ENCODE measurements at places on chromosomes 3 and 15.

DNA sequence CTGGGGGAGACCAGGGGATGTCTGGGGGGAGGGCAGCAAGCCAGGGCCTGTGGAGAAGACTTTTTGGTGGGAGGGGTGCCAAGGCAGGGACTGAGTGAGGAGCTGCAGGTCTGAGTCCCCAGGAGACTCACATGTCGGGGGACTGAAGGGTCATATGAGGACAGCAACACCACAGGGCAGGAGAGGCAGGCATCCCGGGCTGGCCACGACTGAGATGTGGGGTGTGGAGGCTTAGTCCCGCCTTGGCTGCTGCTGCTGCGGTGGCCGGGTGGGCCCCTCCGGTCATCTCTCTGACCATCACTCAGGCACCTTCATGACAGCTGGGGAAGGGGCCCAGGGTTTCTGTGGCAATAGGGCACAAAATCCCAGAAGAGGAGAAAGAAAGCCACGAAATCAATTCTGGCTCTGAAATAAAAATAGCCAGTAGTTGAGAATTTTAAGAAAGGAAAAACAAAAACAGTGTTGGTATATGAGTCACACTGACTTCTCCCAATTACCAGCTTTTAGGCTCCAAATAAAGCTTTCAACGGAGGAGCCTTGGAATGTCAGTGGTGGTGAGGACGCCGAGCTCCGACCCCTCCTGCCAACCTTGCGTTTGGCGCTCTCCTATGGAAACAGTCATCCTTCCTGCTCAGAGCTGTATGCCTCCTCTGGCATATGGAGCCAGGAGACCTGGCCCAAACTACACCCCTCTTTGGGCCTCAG, 52.9 kb upstream of the ITGA11 start:
- DNase-seq, result no peak

DNA sequence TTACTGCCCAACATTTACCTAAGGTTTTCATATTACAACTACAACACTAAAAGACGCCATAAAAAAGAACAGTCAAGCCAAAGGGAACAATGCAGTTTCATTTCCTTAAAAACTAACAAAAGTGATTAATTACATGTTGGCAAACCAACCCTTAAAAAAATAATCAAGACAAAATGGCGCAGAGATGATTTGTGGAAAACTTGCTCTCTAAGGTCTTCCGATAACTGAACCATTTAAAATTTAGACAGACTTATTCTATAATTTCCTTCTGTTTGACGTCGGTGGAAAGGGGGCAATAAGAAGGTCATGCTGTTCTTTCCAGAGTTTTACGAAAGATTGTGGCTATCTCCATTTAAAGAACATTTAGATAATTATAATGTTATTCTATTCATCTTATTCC, 87.6 kb downstream of the RYK start:
- DNase-seq, result no peak

DNA sequence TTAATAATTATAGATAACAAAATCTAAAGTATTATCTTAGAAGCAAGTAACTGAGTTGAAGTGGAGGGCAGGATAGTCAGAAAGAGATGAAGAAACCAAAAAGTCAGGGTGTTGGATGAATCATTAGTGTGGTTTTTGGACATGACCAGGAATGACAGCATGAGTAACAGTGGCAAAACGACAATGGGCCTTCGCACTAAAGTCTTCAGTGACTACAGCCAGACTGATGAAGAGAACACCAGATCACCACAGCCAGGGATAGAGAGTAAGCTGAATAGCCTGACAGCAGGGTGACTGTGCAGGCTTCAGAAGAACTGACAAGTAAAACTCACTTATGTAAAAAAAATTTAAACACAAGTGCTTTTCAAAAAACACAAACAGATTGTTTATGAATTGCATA, 96.0 kb upstream of the MELTF start:
- no peak for DNase-seq

DNA sequence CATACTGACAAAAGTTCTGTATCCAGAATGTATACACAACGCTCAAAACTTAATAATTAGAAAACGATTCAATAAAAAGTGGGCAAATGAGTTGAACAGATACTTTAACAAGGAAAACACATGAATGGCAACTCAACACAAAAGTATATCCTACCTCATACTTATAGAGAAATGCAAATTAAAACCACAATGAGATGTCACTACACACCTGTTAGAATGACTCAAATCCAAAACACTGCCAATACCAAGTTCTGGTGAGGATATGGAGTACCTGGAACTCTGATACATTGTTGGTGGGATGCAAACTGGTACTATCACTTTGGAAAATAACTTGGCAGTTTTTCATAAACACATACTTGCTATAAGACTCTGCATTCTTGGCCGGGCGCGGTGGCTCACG, 42.1 kb downstream of the PRTG start:
- DNase-seq, result no peak

DNA sequence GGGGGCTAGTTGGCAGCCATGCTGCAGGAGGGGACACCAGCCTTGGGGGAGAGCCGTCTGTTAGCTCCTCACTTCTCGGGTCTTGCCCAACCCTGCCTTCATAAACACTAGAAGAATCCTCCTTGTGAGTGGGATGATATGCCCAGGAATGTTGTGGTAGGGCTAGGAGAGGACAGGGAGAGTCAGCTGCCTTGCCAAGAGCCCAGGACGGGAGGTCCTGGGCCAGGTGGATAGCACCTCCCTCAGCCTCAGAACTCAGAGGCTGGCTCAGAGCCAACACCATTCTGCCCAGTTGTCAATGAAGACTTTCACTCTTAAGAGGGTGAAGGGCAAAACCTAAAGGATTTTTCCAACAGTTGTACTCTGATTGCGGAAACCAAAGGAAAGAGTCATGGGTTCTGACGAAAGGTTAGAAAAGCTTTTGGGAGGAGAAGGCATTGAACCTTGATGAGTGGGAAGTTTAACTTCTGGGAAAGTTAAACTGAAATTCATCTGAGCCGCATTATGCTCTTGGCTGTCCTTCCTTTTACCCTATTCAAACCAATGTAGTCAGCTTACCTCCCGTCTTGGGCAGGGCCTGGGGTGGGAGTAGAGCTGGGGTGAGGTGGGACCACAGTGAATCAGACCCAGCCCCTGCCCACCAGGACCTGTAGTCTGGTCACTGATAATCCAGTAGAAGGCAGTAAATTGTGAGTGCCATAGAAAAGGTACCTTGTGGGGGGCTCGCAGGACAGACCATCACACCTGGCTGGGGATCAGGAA, 81.9 kb downstream of the FAM43A start:
- DNase-seq, result no peak

GRCh38 chr3:25046911-25047771, 380.9 kb upstream of the RARB start:
- DNase-seq, result no peak

GRCh38 chr3:115859002-115859807, 235.9 kb downstream of the GAP43 start:
- no peak for DNase-seq

- DNase-seq, result no peak
These were observed 77.1 kb downstream of the SEMA6D start for GRCh38 chr15:47794252-47794914.

- no peak for DNase-seq
These were observed 10.9 kb upstream of the ITGA11 start for GRCh38 chr15:68442903-68443302.

GRCh38 chr15:70470556-70471191, 292.7 kb downstream of the UACA start:
- no peak for DNase-seq

- DNase-seq, result no peak
These were observed 33.4 kb upstream of the ZNF609 start for GRCh38 chr15:64426845-64427465.

DNA sequence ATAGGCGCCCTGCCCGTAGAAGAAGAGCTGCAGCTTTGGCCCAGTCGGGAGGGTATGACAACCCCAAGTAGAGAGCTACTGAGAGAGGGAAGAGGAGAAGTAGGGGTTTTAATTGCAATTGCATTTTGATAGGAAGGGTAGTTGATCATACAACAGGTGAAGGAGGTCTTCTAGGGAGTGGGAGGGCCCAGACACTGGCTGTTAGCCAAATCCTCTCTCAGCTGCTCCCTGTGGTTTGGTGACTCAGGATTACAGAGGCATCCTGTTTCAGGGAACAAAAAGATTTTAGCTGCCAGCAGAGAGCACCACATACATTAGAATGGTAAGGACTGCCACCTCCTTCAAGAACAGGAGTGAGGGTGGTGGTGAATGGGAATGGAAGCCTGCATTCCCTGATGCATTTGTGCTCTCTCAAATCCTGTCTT, 408.9 kb upstream of the THBS1 start:
- DNase-seq, result peak; percentile 76

DNA sequence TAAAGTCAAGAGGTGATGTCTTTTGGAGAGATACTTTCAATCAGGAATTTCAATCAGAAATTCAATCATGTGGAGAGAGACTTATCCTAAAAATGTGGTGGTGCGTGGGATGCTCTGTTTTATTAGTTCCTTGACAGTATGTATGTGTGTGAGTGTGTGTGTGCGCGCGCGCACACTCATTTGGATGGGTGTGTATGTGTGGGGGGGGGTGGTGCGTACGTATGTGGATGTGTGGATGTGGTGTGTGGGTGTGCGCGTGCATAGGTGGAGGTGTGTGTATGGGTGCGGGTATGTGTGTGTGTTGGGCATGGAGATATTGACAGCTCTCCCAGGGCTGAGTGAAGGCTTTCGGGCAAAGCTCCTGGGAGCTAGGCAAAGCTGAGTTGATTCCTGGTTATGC, 2.4 kb downstream of the ADIPOQ start:
- no peak for DNase-seq

- no peak for DNase-seq
These were observed 26.3 kb downstream of the SPTSSB start for GRCh38 chr3:161345023-161345422.

GRCh38 chr15:22813844-22814243, 24.6 kb upstream of the NIPA2 start:
- DNase-seq, result no peak

GRCh38 chr3:160797356-160797755, 41.3 kb downstream of the PPM1L start:
- DNase-seq, result no peak

DNA sequence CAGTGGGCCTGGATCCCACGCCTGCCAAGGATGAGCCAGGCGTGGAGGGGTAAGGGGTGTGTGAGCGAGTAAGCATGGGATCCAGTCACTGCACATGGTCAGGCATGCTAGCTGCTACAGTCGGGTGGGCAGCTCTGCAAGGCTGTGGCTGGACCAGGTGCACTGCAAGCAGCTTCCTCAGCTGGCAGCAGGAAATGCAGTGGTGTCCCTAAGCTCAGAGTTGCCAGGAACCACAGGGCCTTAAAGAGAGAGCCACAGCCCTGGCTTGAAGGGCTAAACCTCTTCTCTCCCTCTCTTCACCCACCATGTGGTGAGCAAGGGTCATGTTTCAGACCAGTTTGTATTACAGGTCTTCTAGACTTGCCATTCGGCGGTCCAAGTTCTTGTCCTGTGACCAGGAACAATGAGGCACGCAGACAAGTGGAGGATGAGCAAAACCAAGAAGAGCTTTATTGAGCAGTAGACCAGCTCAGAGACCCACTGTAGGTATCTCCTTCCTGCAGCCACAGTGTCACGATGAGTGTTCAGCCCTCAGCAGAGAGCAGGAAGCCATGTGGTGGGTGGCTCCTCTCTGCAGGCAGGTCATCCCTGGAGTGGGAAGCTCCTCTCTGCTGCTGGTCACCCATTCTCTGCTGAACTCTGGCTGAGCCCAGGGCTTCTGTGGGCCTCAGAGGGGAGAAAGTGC, 511.9 kb downstream of the PYDC2 start:
- no peak for DNase-seq

- no peak for DNase-seq
These were observed 2.7 kb downstream of the CERS3 start for GRCh38 chr15:100526027-100526481.

GRCh38 chr3:152662157-152662556, 172.8 kb upstream of the P2RY1 start:
- no peak for DNase-seq

DNA sequence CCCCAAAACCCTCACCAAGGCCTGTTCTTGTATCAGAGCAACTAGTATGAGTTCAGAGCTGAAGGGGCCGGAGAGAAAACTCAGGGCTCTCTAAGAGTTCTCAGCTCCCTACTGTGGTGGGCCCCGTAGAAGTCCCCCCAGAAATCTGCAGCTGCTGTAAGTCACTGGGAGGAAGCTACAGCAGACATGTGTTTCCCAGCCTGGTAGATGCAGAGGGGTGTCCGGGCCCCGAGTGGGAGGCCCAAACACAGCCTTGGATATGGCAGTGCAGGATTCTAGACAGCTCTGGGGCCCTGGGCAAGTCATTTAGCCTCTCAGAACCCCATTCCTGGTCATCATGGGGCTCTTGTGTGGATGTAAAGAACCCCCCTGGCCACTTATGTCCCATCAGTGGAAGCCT, 39.2 kb upstream of the CSPG4 start:
- no peak for DNase-seq

DNA sequence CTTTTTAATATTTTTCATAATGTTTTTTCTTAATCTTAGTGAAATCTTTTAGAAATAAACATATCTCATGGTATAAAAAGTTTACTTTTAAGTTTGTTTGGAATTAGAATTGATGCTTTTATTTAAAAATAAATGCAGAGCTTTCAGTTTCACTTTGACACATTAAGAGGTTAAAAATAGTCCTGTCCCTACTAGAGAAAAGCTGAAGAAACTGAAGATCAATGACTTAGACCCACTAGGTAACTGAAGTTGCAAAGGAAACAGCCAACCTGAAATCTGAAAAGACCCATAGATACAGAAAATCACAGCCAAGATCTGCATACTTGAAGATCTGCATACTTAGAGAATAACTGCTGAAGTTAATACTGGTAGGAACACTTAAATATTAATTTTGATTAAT, 237.6 kb downstream of the RAP2B start:
- DNase-seq, result no peak

- no peak for DNase-seq
These were observed 12.4 kb downstream of the ANKRD63 start for GRCh38 chr15:40270246-40270995.

GRCh38 chr3:10602769-10603768, 97.7 kb upstream of the ATP2B2 start:
- no peak for DNase-seq

GRCh38 chr15:97401970-97402369, 558.5 kb upstream of the ARRDC4 start:
- no peak for DNase-seq

- no peak for DNase-seq
These were observed 352.1 kb downstream of the SHQ1 start for GRCh38 chr3:72496051-72496670.

GRCh38 chr3:46565077-46565476, 1.0 kb downstream of the LRRC2 start:
- no peak for DNase-seq

GRCh38 chr3:174547801-174548435, 311.2 kb upstream of the NAALADL2 start:
- DNase-seq, result no peak

DNA sequence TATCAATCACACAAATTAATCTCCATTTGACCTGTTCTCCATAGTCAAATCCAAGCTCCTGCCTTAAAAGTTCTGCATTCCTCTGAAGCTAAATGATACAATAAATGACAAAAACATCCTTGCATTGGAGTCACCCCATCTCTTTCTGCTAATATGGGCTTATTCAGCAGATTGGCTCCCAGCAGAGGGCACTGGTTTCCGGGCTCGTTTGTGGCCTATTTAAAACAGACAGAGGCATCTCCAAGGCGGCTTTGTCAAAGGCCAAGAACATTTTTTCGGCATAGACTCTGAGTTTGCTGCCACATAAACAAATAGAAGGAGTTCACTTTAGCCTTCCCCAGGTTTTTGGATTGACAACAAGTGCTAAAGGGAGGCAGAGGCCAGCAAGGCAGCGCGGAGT, 204.4 kb upstream of the RASGRP1 start:
- DNase-seq, result no peak

GRCh38 chr3:139284221-139284620, 59.6 kb upstream of the MRPS22 start:
- DNase-seq, result no peak

- DNase-seq, result no peak
These were observed 510.5 kb downstream of the FOXP1 start for GRCh38 chr3:71072986-71073385.

GRCh38 chr15:57259568-57260040, 116.7 kb upstream of the CGNL1 start:
- DNase-seq, result peak; percentile 99
